Gastroesophageal sphincter (tissue), 4 donors: ENCODE measurements at places on chromosomes 2 and 18. TPM values are rescaled to one million over a fixed set of nuclear protein-coding genes. Genes with fewer than 3 reads are reported as not detected.

- ATAC-seq, result no peak
These were observed 136.2 kb downstream of the CERS6 start for GRCh38 chr2:168592181-168592831.

DNA sequence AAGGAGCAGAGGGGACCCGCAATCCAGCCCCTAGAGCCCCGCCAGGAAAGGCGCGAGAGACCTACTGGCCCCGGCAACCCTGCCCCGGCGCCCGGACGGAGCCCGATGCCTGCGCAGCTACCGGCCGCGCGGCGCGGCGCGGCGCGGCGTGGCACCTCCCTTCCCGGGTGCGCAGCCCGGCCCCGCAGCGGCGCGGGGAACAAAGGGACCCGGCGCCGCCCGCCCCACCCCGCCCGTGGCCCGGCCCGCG, 307 bp downstream of the CDH2 start:
- ATAC-seq, result peak; percentile 17

DNA sequence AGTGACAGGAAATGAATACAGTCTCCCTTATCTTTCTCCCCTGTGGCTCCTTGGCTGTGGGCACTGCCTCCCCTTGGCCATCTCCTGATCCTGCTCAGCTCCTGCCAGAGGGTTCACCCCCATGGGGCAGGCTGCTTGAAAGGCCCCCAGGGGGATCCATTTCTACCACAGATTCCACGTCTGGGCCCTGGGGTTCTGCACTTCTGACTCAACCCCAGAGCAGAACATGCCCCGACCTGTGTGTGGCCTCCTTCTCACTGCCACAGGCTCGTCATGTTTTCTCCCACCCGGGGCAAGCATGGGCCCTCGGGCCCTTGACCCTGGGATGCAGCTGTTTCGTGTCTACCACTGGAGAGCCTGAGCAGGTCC, 122.2 kb downstream of the ACKR3 start:
- no peak for ATAC-seq

DNA sequence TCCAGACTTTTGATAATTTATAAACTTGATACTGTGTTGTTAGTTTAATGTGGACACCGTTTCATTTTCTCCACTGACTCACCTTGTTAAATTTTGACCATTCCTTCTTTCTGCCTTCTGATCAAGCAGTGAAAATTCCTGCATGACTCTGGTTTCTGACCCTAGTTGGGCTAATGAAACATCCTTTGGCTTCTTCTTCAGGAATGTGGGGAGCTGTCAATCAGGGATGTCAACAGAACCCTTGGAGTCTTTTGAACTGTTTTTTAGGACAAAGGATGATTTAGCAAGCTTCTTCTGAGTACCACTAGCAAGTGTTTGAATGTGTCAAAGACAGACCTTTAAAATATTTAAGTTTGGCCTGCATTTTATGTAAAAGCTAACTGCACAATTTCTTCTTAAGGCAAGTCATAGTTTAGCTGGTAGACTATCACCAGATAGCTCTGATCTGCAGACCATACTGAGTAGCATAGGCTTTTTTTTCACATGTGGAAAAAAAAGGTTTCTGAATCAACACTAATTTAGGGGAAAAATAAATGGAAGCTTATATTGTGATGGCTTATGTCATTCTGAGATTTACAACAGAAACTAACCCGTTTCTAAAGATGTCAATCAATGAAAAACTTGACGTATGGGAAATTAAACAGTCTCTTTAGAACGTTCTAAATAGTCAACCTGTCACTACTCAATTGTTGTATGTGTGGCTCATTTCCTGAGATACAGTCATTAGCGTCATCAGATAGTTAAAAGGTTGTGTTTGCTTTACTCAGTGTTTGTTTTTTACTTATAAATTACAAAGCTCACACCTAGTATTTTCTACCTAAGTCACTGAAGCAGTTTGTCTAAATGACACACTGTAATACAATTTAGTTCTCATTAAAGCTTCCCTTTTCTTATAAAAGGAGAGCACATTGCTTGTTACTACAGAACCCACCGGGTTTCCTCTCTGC, 311.4 kb downstream of the PTPRM start:
- no peak for ATAC-seq

Gene HOXD1
- total RNA-seq, result 0.54 TPM

DNA sequence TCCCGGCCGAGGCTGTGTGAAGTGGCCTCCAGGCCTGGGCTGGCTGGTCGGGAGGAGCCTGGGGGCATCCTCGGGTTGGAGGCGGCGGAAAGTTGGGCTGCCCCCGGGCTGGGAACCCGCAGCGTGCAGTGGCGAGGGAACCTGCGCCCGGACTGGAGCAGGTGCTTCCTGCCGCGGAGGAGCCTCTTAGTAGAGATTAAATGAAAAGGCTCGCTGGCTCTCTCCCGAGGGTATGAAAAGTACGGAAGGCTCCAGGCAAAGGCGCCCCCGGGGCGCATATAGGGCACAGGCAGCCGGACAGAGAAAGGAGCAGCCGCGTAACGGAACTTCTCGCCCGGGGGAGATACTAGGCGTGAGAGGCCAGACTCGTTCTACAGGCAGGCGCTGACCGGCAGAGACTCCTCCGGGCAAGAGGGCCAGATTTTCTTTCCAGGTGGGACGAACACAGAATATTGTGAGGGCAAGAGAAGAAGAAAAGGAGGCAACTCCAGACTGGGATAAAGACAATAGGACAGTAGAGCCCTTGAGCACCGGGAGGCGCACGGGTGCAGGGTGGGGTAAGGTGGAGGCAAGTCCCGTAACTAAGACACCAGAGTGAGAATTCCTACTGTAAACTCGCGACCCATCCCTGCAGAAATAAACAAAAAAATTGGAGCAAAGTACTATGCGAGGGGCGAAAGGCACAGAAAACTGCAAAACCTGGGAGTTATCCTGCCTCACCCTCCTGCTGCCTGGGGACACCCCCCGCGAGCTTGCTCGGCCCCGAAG, 816 bp downstream of the CDH2 start:
- peak; percentile 7 for ATAC-seq

DNA sequence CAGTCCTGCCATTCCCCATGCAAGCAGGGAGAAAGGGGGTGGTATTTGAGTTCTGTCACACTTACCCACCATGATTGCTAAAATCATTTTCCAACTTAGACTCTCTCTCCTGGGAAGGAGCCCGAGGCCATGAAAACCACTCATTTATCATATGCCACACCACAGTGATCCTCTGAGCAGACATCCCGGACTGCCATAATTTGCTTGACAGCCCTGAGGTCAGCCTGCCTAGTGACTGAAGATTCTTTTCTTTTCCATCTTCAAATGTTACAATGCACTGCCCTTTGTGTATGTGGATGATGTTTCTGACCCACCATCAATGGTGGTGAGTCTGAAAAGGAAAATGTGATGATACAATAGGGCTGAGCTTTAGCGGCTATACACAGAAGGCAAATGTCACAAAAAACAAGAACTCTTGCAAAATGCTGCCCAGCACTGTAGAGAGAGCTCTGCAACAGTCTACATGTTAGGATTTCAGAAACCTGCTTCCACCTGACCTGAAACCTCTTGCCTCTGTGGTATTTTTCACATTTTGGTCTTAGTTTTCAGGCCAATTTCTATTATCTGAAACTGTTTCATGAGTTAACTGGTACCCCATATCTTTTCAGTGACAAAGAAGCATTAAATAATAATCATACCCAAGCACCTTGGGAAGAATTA, 272.8 kb downstream of the ZNF385B start:
- ATAC-seq, result no peak

GRCh38 chr2:70258532-70258875, 567 bp downstream of the PCYOX1 start:
- ATAC-seq, result peak; percentile 48

DNA sequence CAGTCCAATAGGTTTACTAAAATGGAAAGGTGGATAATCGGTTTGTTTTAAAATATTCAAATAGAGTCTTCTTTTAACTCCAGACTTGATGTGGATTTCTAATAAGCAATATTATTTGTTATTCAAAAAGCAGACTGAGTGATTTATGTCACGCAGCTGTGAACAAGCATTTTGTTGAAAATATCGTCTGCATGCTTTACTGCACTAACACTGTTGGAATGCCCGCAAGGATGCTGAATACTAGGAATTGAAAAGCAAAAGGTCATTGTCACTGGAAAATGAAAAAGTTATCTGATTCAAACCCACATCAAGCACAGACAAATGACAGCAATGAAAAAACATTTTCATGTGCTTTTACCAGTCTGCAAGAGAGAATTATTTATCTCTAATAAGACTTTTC, 31.1 kb downstream of the CHN1 start:
- ATAC-seq, result no peak

DNA sequence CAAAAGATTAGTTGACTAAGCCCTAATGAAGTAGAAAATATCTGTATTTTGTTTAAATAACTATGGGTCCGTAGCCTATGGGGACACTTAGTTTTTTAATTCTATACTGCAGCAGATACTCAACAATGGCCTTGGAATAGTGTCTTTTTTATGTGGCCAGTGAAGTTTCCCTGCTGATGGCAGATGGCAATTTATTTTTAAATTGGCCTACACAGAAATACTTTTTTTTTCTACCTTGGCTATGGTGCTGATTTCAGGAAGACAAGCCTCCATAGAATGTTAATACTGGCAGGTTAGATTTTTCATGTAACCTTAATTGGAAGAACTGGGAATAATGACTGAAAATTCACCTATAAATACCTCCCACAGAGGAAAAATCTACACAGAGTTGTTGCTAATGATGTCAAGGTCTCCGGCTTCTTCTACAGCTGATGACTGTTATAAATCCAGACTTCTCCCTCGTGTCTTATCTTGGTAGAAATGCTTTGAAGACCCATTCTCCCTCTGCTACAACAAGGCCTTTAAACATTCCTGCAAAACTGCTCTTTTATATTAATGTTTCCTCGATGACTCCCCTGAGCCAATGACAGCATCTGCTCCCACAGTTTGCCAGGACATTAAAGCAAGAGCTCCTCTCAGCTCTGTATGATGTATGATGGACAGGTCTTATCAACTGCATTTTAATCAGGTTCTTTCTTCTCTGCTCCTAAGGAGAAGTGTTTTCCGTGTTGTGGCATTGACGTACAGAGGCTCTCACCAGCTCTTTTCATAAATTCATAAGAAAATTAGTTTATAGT, 29.1 kb upstream of the FAM98A start:
- no peak for ATAC-seq

Gene LYG2
- not detected for total RNA-seq

Gene MFSD2B
- not detected for total RNA-seq

- ATAC-seq, result no peak
These were observed 161.3 kb downstream of the UBE2E3 start for GRCh38 chr2:181141676-181142075.

DNA sequence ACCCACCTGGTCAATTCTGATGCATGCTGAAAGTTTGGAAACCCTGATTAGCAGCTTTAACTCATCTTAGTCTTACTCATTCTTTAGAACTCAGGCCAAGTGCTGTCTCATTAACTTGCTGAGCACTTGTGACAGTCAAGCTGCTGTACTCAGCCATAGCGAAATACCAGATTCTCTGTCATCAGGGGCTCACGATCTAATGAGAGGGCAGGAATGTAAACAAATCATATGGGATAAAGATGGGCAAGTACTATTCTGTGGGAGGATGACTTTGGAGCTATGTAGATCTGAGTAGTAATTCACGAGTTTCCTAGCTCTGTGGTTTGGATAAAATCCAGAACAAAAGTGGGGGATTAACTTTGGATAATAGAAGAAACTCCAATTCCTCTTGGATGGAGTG, 376.6 kb downstream of the HRH4 start:
- ATAC-seq, result no peak

DNA sequence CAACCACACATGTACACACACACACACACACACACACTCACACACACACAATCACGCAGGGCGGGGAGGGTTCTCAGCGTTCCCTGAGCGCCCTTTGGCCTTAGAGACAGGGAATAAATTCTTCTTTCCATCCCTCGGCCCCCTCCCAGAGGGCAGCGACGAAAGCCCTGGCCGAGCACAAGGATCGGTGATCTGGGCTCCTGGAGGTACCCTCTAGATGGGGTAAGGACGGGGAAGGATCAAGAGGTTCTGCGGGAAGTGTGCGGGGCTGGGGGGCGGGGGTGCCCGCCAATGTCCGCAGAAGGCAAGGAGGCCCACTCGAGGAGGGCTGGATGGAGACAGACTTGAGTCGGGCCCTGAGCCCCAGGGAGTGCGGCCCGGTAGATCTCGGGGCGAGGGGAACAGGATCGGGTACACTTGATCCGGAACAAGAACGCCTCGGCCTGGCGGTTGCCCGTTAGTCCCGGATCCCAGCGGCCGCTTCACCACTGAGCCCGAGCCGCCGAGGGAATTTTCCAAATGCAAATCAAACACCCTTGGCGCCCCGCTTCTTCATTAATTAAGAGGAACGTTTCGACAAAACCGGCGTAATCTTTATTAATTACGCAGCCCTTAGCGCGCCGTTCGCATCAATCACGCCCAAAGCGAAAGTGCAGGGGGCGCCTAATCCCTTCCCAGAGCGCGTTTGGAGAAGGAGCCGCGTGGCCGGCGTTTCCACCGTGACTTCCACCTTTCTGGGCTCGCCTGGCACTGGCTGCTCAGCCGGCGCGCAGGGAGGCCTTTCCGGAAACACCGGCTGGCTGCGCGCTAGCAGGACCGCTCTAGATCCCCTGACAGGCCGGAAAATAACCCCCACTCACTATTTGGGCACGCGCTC, 7.0 kb upstream of the PAX3 start:
- no peak for ATAC-seq

GRCh38 chr18:30987467-30988241, 54.9 kb downstream of the DSC3 start:
- no peak for ATAC-seq

GRCh38 chr2:98771721-98772524, 41.0 kb upstream of the MGAT4A start:
- no peak for ATAC-seq

DNA sequence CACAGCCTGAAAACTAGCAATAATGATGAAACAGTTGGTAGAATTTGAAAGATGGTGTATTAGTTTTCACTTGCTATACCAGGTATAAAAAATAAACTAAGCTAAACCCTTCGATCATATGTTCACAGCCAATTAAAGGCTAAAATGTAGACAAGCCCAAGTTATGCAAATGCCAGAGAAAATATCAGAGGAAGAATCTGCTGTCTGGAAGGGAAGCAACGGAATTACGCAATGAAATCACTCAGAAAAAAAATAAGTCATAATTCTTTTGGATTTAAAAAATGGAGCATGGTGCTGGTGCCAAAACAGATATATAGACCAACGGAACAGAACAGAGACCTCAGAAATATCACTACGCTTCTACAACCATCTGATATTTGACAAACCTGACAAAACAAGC, 108.3 kb downstream of the ARL4C start:
- ATAC-seq, result no peak
